ENCODE measurements at places on chromosomes 7 and 10. TPM values are rescaled to one million over a fixed set of nuclear protein-coding genes. Genes with fewer than 3 reads are reported as not detected.

GRCh38 chr10:130745821-130746220 is 565.7 kb downstream of the TCERG1L start:
- no peak for DNase-seq

DNA sequence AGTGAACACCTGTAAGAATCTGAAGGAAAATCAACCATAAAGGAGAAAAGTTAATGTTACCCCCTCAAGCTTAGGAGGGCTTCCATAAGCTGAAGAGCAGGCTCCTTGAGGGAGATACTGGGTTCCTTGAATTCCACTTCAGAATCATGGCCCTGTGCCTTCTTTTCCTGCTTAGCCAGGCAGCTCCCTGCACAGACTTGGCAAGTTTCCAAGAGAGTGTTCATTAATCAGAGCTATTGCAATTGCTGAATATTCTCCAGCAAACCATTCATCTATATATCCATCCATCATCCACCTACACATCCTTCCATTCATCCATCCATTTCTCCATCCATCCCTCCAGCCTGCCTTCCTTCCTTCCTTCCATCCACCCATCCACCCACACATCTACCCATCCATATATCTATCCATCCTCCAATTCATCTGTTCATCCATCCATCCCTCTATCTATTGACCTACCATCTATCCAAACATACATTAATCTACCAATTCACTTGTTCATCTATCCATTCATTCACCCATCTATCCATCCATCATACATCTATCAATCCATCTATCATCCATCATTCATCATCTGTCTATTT is 574.4 kb downstream of the PTPRN2 start:
- DNase-seq: no peak

GRCh38 chr10:1085258-1085657 is 29.1 kb downstream of the WDR37 start:
- no peak for DNase-seq

DNA sequence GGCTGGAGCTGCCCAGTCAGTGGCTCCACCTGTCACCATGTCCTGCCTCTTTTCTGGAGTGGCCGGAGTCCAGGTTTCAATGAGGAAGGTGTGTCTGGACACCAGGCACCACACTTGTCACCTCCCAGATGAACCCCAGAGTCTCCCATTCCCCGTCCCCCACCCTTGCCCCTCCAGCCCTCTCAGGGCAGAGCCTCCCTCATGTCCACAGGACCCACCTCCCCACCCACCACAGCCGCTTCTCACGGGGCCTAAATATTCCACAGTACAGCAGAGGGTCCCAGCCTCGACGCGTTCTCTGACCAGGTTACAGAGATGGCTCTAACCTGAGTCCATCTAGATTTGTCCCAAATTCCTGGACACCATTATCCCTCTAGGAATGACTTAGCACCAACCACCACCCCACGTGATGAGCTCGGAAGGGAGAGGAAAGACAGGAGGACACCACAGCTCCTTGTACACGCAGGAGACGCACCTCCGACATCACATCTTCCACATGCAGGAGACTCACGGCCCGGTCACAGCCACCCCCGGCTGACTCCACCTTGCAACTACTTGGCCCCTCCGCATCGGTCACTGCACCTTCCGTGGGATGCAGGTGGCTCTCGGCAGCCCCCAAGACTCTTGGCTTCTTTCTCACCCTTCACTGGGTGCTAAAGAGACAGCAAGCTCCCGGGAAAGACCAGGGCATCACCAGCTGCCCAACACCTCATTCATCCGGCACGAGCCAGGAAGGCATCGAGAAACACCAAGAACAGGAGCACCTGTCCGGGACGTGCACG is 560.2 kb downstream of the DNAJB6 start:
- DNase-seq: no peak

Gene FEZF1
- total RNA-seq: not detected

Gene PTPRE
- total RNA-seq: 11.8 TPM

Gene TSPAN33
- 3.9 TPM for total RNA-seq

Gene PDE6C
- not detected for total RNA-seq

Measured in breast epithelium (tissue), 4 donors.